Activated CD4-positive, alpha-beta T cell treated with anti-CD3 and anti-CD28 coated beads for 36 hours (primary cell): ENCODE measurements at places on chromosomes 11 and 22. TPM values are rescaled to one million over a fixed set of nuclear protein-coding genes. Genes with fewer than 3 reads are reported as not detected.

Gene TMEM191C
- 1.1 TPM for total RNA-seq

Gene MPZL3
- 53.2 TPM for total RNA-seq

Gene TSSK2
- total RNA-seq, result not detected

Gene HMOX1
- total RNA-seq, result 0.61 TPM

Gene SERPING1
- 0.51 TPM for total RNA-seq

Gene TM7SF2
- total RNA-seq, result 17.4 TPM

Gene LRRC74B
- total RNA-seq, result not detected

Gene CCDC90B
- total RNA-seq, result 30.4 TPM

Gene OTOG
- total RNA-seq, result not detected

Gene ALDH3B2
- not detected for total RNA-seq

Gene SYCE3
- total RNA-seq, result 3.8 TPM

Gene GGTLC3
- not detected for total RNA-seq

Gene OR52I1
- not detected for total RNA-seq

Gene P2RY2
- total RNA-seq, result not detected

Gene TEX12
- 0.32 TPM for total RNA-seq

Gene TMPRSS4
- not detected for total RNA-seq

Gene UPK3A
- not detected for total RNA-seq
